Ovary (tissue), 10 donors: ENCODE measurements at places on chromosomes 13 and 19. TPM values are rescaled to one million over a fixed set of nuclear protein-coding genes. Genes with fewer than 3 reads are reported as not detected.

DNA sequence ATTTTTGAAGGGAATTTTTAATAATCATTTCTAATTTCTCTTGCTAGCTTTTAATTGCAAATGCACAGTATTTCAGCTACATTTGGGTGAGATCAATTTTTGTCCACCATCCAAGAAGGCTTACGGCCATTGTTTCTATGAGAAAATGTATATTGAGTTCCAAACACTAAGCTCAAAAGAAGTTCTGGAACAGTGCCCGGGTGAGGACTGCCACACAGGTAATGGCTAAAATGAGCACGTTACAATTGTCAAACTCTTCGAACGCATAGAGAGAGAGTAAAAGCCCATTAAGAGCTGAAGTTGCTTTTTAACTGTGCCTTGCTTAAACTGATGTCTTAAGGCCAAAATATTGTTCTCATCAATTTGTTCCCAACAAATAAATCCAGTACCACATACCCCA, 755.0 kb downstream of the DIAPH3 start:
- DNase-seq: no peak

Gene ZNF541
- total RNA-seq: 0.92 TPM

Gene VSTM1
- total RNA-seq: not detected

Gene ZNF135
- 9.0 TPM for total RNA-seq

- no peak for DNase-seq
These were observed 101.1 kb upstream of the FRY start for GRCh38 chr13:31930490-31930889.

DNA sequence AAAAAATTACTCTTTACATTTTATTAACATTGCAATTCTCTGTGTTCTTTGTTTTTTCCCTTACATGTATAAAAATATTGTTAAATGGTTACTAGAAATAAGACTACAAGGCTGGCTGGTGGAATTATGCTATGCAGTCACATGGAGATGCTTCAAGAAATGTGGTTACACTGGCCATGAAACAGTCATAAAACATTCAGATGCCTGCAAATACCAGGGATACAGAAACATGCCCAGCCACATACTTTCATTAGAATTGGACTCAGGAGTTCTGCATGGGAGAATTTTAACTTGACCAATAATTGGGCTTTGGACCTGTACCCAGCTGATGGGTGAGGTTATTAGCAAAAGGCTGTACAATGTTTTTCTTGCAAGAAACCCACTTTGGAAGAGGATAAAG, 1407.7 kb upstream of the SLC10A2 start:
- DNase-seq: no peak
